Forelimb muscle (tissue), 1 donor: ENCODE measurements at places on chromosomes 1 and 21.

GRCh38 chr1:151511636-151512215 is 539 bp downstream of the CGN start:
- DNase-seq = no peak

DNA sequence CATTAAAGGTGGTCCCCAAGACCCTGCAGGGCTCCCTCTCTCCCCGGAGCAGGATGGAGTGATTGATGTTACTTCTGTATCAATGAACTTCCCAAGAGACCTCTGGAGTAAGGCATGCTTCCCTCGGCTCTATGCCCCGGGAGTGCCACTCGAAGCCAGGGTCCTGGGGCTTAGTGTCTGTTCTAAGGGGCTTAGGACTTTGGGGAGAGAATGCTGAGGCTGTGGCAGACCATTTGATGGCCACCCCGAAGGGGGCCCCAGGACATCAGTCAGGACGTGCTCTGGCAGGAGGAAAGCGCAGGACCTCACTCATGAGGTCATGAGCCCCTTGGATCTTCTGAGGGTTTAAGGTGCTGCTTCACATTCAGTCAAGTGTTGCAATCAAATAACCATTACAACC is 7.5 kb downstream of the KIAA1614 start:
- no peak for DNase-seq

GRCh38 chr1:28871631-28872401 is 42.6 kb upstream of the EPB41 start:
- DNase-seq = no peak

DNA sequence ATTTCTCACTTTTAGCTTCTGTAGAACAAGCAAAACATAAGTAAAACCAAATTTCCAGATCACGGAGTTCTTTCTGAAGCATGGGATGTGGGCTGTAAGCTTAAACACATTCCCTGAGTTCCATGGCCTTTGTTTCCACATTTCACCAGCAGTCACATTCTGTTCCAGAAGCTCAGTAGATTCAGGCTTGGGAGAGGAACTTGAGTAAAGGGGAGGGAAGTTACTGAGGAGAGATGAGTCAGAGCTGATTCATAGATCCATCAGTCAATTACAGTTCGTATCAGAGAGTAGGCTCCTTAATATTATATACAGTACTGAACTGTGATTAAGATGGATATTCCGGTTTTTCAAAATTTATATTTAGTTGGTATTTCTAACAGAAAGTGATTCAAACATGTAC is 614.3 kb downstream of the NCAM2 start:
- no peak for DNase-seq

GRCh38 chr1:205350691-205351141 is 6.0 kb downstream of the KLHDC8A start:
- DNase-seq = no peak

- DNase-seq = no peak
These were observed 1.7 kb downstream of the TMCC2 start for GRCh38 chr1:205229399-205229871.

- DNase-seq = no peak
These were observed 2.1 kb upstream of the PEX10 start for GRCh38 chr1:2414297-2414958.

DNA sequence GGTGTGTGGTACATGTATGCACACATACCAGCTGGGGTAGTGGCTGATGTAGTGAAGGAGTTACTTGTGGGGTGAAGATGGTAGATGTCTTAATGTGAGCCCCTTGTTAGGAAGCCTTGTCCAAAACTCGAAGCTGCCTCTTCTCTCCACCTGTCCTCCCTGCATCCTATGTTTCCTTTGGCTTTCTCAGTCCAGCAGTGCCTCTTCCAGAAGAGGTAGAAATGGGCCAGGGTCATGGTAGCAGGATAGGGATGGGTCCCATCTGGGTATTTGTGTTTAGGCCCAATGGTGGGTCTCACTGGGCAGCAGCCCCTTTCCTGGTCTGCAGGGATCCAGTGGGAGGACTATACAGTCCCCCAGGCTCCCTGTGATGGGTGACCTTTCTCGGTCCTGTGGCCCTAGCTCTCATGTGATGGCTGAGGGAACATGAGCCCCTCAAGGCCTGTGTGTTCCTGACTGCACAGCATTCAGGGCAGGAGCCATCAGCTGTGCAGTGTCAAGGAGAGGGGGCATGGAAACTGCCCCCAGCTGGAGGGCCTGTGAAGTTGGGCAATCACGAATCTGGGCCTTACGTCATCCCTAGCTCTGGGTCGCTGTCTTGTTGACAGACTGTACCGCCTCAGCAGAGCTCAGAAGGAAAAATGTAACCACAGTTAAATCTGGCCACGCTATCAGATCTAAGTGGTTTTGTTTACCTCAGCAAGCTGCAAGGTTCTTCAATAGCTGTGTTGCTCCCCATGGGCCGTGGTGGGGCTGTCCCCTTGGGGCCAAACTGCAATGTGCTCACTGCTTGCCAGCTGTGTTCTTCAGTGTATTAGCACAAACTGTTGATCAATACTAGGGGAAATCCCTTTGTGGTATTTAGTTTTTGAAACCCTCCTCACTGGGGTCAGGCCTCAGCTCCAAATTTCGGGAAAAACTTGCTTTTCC is 82.7 kb downstream of the NOS1AP start:
- no peak for DNase-seq

DNA sequence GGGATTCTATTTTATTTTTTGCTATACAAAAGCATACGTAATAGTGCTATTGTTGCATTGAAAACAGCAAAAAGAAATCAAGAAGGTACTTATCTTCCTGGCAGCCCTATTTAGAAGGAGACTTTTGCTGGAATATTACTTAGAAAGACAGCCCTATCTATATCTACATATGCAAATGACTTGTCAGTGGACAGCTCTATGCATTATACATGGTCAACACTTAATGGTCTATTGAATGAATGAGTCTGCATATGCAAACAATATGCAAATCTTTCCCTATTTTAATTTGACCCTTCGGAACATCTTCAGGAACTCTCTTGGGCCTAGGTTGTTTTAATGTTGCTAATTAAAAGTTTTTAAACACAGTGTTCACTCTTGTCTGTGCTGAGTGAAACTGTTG is 110.8 kb downstream of the PLXNA2 start:
- no peak for DNase-seq

GRCh38 chr1:226700861-226701260 is 38.2 kb downstream of the ITPKB start:
- DNase-seq = no peak

DNA sequence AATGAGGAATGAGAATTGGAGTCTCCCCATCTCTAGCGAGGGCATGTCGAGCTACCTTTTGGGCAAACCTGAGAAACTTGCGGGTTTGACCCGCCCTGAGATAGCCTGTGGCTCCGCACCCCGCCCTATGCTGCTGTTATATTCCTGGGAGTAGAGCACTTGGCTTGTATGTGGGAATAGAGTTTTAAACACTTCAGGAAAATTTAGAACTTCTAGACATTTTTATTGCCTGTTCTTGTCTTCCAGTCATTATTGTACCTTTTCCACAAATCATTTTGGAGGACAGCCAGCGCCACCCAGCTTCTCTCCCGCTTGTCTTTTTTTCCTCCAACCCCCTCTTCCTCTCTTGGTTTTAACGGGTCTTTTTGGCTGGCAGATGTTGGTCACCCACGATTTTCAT is 738 bp downstream of the GNPAT start:
- no peak for DNase-seq

DNA sequence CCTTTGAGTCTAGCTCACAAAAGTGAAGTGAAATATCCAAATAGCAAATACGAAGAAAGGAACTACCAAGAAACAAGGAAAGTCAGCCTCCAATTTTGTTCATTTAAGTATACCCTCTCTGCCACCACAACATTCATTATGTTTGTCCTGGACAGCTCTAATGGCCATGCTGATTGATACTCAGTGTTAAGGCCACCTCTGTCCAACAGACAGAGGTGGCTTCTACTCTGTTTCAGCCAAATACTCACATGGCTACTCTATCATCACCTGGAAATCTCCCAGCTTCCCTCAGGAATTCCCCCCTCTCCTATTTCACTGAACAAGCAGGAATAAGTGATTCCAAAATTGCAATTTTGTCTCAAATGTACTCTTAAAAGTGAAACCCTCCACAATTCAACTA is 10.7 kb downstream of the APP start:
- DNase-seq = no peak

- no peak for DNase-seq
These were observed 47.2 kb downstream of the SYCP1 start for GRCh38 chr1:114901814-114902213.

GRCh38 chr1:223403184-223403815 is 10.1 kb downstream of the CCDC185 start:
- DNase-seq = no peak

GRCh38 chr21:20523191-20523590 is 475.0 kb upstream of the NCAM2 start:
- no peak for DNase-seq

DNA sequence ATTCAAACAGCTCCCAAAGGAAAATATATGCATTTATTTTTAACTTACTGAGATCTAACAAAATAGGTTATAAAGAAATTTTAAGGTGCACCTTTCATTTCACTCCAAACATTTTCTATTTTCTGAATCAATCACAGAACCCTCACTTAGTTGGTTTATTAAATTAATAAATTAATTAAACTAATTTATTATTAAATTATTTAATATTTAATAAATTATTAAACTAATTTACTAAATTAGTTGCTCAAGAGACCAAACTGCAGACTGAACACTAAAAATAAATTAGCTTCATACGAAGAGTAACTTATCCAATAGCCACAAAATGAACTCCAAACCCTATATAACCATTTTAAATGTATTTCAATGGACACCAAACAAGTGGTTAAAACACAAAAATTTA is 68.0 kb downstream of the PRPF38A start:
- DNase-seq = no peak

DNA sequence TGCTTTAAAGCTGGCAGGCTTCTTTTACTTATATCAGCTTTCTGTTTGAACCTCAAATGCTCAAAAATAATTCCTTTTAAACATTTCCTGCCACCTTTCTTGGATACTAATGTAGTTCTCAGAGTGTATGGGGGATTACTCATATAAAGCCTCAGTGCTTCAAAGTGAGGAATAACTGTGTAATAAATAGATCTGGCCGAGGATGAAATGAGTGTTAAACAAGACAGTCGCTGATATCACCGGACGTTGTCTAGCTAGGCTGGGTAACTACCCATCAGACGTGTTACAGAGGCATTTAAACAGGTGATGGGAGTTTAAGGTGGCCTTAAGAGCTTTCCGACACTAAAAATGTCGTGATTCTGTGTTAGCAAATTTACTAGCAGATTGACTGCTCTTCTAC is 53.1 kb downstream of the VANGL2 start:
- DNase-seq = no peak

DNA sequence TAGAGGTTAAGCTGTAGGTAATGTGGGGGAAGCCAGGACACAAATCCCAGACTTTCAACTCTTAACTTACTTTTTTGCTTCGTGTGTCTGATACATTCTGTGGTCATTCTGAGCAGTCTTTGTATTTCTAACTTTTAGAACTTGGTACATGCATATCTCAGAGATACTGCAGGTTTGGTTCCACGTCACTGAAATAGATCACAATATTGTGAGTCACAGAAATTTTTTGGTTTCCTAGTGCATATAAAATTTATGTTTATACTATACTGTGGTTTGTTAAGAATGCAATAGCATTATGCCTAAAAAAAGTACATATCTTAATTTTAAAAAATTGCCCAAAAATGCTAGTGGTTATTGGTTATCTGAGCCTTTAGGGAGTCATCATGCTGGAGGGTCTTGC is 3.2 kb downstream of the URB2 start:
- DNase-seq = no peak

- DNase-seq = no peak
These were observed 96.8 kb downstream of the GLIS1 start for GRCh38 chr1:53642215-53642555.

DNA sequence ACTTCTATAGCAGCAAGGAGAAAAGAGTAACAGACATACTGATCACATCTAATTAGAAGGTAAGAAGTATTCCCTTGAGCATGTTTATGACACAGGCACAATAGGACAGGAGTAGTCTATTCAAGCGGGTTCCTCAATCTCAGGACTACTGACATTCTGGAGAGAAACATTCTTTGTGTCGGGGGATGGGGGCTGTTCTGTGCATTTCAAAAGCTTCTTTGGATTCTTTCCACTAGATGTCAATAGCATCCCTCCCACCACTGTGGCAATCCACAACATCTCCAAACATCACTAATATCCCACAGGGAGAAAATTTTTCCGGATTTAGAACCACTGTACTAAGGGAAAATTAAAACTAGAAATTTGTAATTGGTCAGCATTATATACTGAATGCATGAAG is 56.9 kb downstream of the ADAMTS5 start:
- no peak for DNase-seq

GRCh38 chr1:153565529-153566374 is at the start of gene S100A2:
S100A2 (minus strand) TSS chr1:153565844; CDS start chr1:153563877, 1,967 bp downstream.
- DNase-seq = no peak
